ENCODE measurements at places on chromosomes 3 and 15. TPM values are rescaled to one million over a fixed set of nuclear protein-coding genes. Genes with fewer than 3 reads are reported as not detected.

GOLGA8N gene
- 8.2 TPM for total RNA-seq

NOX5 gene
- 0.08 TPM for total RNA-seq

ROBO2 gene
- total RNA-seq, result not detected

AADACL2 gene
- not detected for total RNA-seq

EPHA6 gene
- not detected for total RNA-seq

- no peaks in the 10 kb centered on the region for H3K4me1 ChIP-seq
- DNase-seq, result no peak
- no peak overlapping the region for H3K4me3 ChIP-seq
- no peaks in the 10 kb centered on the region for H3K36me3 ChIP-seq
- no peaks in the 10 kb centered on the region for H3K27me3 ChIP-seq
- H3K27ac ChIP-seq, result no peak overlapping the region
Observed at GRCh38 chr3:97930018-97930417, 42.2 kb downstream of the RIOX2 start.

DNA sequence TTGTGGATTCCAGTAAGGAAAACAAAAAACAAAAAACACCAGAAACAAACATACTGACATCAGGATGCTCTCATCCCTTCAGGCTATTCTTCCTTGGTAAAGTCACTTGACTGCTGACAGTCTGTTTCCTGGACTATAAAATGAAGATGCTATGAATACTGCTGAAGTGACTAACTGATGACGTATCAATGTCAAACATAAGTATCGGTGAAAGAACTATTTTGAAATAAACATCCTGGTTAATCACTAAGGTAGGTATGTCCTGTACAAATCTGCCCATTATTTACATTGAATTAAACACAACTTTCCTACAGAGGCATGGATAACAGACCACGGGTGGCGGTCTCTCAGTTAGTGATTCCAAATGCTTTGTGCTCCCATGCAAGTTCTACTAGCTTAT lies 45.9 kb downstream of the CHAC1 start:
- DNase-seq, result no peak
- peaks cover 34% of the 10 kb centered on the region for H3K36me3 ChIP-seq
- no peaks in the 10 kb centered on the region for H3K27me3 ChIP-seq
- no peak overlapping the region for H3K27ac ChIP-seq
- H3K4me1 ChIP-seq, result no peaks in the 10 kb centered on the region
- H3K4me3 ChIP-seq, result no peak overlapping the region

GRCh38 chr3:137988982-137989381 lies 21.0 kb upstream of the CLDN18 start:
- H3K27ac ChIP-seq, result no peak overlapping the region
- no peaks in the 10 kb centered on the region for H3K27me3 ChIP-seq
- DNase-seq, result no peak
- H3K4me1 ChIP-seq, result no peaks in the 10 kb centered on the region

- H3K27me3 ChIP-seq, result no peaks in the 10 kb centered on the region
- H3K4me1 ChIP-seq, result no peaks in the 10 kb centered on the region
- H3K36me3 ChIP-seq, result no peaks in the 10 kb centered on the region
- H3K27ac ChIP-seq, result no peak overlapping the region
Observed at GRCh38 chr15:66215811-66216210, 37.7 kb downstream of the MEGF11 start.

- no peak overlapping the region for H3K27ac ChIP-seq
- DNase-seq, result no peak
- no peaks in the 10 kb centered on the region for H3K27me3 ChIP-seq
- H3K36me3 ChIP-seq, result no peaks in the 10 kb centered on the region
Observed at GRCh38 chr3:101143012-101143411, 149.8 kb upstream of the ABI3BP start.

DNA sequence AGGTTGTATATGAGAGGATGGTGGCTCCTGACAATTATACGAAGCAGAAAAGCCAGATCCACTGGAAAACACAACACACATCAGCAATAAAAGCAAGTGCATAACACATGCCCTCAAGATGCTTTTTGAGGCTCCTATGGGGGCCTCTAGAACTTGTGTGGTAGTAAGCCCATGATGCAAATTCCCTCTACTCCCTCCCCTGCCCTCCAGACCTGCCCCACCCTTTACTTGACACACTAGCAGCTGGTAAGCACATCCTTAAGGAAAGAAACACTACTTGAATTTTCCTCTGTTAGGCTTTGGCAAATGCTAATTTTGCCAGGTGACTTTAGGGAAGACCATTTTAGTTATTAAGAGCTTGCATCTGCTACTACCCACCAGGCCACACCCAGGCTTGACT lies 29.2 kb downstream of the USP4 start:
- DNase-seq, result no peak
- no peaks in the 10 kb centered on the region for H3K4me1 ChIP-seq

- no peak for DNase-seq
- no peak overlapping the region for H3K27ac ChIP-seq
- no peaks in the 10 kb centered on the region for H3K27me3 ChIP-seq
- no peaks in the 10 kb centered on the region for H3K36me3 ChIP-seq
Observed at GRCh38 chr3:36317915-36318314, 62.4 kb upstream of the STAC start.

DNA sequence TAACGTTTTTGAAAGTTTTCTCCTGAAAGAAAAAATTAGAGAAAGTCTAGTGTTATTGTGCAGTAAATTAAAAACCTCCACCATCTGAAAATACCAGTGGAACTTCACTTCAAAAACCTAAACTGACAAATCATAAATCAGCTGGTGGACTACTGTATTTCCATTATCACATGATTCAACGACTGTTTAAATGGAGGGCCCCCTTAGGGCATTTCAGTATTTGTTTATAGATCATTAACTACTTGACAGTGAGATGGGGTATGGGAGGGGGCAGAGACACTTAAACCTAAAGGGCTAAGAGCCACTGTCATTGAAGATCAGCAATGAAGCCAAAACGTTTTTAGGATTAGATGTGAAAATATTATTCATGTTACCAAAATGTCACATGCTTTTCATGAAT lies 8.8 kb upstream of the C15orf61 start:
- H3K4me3 ChIP-seq, result no peak overlapping the region
- DNase-seq, result no peak
- H3K36me3 ChIP-seq, result no peaks in the 10 kb centered on the region

DNA sequence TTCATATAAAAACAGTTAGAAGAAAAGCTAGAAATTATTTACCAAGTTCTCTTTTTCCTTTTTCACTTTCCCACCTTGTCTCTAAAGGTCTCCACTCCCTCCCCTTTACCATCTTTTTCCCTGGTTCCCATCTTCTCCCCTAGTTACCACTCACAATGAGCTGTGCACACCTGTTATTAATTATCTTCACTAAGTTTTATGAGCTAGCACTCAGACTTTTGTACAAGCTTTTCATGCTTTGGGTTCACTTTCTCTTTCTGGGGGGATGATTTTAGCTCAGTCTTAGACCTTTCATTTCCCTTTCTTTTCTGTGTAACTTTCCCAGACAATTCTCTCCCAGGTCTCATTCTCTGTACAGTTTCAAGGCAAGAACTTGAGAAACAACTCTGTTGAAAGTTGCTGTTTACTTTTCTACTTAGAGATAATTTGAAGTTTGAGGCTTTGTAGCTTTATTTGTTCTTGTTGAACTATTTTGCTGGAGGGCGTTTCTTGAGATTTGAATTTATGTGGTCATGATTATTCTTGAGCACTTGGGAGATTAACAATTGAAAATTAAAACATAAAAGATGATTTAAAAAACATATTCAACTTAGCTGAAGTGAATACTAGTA lies 24.0 kb upstream of the AADAC start:
- no peak overlapping the region for H3K4me3 ChIP-seq
- H3K36me3 ChIP-seq, result no peaks in the 10 kb centered on the region
- H3K27me3 ChIP-seq, result no peaks in the 10 kb centered on the region
- H3K27ac ChIP-seq, result no peak overlapping the region
- DNase-seq, result no peak

- peaks cover 21% of the 10 kb centered on the region for H3K4me1 ChIP-seq
- no peak for DNase-seq
- no peaks in the 10 kb centered on the region for H3K27me3 ChIP-seq
- H3K27ac ChIP-seq, result no peak overlapping the region
Observed at GRCh38 chr3:156694536-156694935, 20.1 kb downstream of the TIPARP start.

- H3K27me3 ChIP-seq, result no peaks in the 10 kb centered on the region
- DNase-seq, result no peak
- H3K27ac ChIP-seq, result peak overlapping the region; percentile 77
- H3K4me1 ChIP-seq, result peaks cover 87% of the 10 kb centered on the region
- peak overlapping the region; percentile 22 for H3K4me3 ChIP-seq
Observed at GRCh38 chr3:141410408-141410807, 42.1 kb downstream of the ZBTB38 start.
